ENCODE measurements at places on chromosomes 2 and 18.

DNA sequence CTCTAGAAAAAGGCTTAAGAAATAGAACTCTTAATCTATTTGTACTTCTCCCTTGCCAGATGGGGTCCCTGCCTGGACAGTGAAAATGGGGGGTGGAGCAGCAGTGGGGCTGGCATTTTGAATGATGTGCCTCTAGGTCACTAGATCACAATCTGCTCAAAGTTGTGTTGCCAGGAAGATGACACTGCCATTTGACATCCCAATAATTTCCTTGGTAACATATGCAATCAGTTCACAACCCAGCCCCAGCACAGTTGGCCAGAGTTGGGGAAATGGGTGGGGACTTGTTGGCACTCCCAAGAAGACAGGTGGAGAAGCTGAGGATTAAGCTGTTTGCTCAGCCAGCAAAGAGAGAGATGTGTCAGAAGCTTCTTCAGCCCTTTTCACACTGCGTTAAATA lies 558.3 kb upstream of the KLHL29 start:
- peak; percentile 98 for DNase-seq

GRCh38 chr2:148909114-148909513 lies 34.1 kb downstream of the KIF5C start:
- DNase-seq: no peak

GRCh38 chr2:180124273-180125139 lies 117.4 kb upstream of the CWC22 start:
- no peak for DNase-seq

DNA sequence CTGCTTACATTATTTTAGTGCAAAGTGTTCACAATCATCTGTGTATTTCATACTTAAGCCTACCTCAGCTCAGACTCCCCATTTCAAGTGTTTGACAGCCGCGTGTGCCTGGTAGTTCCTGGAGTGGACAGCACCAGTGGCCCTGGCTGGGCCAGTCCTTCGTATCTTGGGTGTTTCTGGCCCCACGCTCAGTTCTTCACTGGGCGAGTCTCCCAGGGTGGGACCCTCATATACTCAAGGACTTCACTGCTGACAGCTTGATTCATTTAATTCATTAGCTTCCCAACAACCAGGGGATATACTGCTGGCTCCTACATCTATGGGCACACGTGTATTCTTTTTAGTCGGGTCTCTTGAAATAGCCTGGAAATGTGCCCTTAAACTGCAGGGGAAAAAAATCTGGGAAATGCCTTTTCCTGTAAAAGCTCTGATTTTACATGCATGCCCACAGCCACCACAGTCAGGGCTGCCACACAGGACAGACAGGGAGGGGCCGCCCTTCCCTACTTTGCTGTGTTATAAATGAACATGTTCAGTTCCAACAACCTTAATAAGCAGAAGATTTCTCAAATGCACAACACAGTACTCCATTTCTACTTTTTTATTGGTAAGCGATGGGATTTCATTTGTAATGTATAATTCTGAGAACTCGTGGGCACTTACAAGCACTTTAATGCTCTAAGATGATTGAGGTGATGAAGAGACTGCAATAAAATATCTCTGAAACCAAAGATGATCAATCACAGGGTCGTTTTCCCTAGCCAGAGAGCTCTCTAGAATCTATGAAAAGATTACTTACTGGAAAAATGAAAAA lies 205.5 kb upstream of the REV1 start:
- no peak for DNase-seq

DNA sequence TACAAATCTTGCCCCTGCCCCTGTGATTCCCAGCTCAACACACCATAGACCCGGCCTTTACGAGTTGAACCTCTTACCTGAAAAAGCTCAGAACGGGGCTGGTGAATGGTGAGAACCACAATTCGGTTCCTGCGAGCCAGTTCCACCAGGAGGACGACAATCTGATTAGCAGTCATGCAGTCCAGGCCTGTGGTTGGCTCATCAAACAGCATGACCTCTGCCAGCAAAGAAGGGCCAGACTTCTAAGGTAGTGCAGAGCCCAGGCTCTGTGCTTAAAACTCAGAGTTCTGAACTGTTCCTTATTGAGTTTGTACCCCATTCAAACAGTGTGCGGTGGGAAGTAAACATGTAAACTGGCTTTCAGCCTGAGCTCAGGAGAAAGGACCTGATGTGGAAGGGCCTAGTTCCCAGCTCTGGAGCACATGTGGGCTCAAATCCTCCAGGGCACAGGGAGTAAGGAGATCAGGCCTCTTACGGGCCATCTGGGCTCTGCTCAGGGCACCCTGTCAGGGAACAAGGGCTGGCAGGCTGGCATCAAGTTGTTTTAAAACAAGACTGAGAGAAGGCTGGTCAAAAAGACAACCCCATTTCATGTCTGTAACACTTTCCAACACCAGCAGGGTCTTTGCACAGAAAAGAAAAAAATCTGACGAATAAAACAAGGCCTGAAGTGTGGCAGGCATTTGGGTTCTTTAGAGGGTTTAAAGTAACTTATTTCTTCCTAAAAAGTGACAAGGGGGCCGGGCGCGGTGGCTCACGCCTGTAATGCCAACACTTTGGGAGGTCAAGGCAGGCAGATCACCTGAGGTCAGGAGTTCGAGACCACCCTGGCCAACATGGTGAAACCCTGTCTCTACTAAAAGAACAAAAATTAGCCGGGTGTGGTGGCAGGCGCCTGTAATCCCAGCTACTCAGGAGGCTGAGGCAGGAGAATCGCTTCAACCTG lies 12.1 kb downstream of the ABCG5 start:
- no peak for DNase-seq

GRCh38 chr2:134232461-134232860 lies 21.4 kb upstream of the MGAT5 start:
- DNase-seq: no peak

GRCh38 chr2:108833219-108833618 lies 46.6 kb downstream of the CCDC138 start:
- DNase-seq: no peak

GRCh38 chr2:190804182-190804795 lies 76.3 kb upstream of the GLS start:
- DNase-seq: no peak

GRCh38 chr2:28713577-28714298 lies 37.9 kb upstream of the PPP1CB start:
- DNase-seq: no peak

- DNase-seq: no peak
These were observed 421.3 kb downstream of the ARHGAP15 start for GRCh38 chr2:143550500-143550899.

GRCh38 chr2:167355821-167356220 lies 467.5 kb downstream of the XIRP2 start:
- DNase-seq: no peak

DNA sequence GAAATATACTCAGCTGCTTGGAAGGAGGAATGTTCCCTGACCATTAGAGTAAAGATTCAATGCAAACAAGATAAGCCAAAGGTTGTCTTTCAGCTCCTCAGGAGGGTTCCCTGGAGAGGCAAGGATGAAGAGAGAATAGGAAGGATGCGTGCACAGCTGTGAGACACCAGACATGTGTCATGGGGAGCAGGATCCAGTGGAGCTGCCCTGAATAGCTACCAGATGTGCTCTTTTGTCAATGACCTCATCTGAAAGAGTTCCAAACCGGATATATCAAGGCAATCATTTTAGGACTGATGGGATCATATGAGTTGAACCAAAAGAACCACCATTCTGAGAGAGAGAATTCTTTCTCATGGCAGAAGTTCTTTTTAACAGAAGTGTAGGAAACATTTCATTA lies 490.6 kb downstream of the IRS1 start:
- no peak for DNase-seq
